Stimulated activated CD8-positive, alpha-beta memory T cell treated with anti-CD3 and anti-CD28 coated beads, Interleukin-15, amount 100 ng/mL, for 4 hours (primary cell): ENCODE measurements at places on chromosomes 1 and 21.
A peak's percentile ranks its signal among the peaks of the same experiment; 100 is the strongest.

- no peak for DNase-seq
Measured at GRCh38 chr21:32371913-32372314, 20.9 kb downstream of the URB1 start.

DNA sequence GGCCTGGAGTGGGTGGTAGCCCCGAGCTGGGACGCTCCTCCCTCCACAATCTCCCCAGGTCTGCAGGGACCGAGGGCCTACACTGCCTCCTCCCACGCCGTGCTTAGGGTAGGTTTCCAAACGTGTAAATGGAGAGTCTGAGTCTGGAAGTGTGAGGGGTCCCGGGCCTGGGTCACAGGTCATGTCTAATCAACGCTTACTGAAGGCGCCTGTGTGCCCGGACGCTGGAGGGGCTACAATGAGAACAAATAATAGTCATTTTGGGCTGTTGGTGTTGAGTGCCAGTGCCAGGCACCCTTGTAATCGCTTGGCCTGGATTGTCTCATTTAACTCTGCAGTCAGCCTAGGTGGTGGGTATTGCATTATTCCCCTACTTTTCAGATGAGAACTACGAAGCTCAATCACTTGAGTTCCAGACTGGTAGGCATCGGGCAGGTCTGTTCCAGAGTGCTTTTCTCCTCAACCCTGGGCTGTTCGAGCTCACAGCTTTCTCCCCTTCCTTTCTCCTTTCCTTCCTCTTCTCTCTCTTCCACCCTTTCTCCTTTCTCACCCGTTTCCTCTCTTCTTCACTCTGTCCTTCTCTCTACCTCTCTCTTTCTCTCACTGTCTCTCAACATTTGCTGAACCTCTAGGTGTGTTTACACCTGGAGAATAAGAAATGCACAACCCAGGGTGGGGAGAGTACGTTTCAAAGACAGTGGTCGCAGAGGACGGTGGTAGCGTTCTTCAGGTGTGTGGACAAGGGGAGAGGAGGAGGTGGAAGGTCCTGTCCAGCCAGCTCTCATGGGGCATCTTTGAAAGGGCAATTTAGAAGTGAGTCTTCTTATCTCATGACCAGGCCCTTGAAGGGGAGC is 883 bp downstream of the SLC66A1 start:
- no peak for DNase-seq

GRCh38 chr1:113660088-113660487 is 99.2 kb downstream of the PHTF1 start:
- no peak for DNase-seq

GRCh38 chr1:10399444-10399941 is 629 bp downstream of the PGD start:
- no peak for DNase-seq

GRCh38 chr21:37623689-37624088 is 257.1 kb downstream of the DYRK1A start:
- no peak for DNase-seq

DNA sequence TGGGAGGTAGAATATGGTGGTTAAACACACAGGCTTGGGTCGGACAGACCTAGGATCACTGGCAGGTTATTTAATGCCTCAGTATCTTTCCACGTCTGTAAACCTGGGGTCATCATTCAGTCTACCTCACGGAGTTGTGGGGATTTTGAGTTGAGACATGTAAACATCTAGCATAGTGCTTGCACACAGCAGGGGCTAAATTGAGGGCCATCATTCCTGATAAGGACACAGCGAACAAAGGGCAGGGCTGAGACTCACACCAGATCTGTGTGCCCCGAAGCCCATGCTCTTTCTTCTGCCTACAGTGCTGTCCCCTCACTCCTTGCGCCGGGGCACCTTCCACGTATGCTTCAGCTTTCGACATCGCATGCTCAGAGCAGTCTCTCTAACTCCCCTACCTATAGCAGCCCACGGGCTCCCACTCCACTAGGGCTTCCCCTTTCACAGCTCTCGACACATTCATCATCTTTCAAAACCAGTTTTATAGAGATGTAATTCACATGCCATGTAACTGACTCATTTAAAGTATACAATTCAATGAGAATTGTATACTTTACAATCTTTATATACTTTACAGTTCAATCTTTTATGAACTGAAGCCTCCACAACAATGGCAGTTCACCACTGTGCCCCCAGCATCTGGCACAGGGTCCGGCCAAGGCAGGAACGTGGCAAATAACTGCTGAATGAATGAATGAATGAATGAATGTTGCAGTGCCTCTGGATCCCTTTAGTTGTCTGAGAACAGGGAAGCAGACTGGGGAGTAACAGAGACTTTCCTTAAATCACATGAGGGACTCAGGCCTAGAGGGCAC is 48.0 kb downstream of the GPR161 start:
- DNase-seq: no peak

GRCh38 chr1:66778969-66779368 is 22.1 kb downstream of the INSL5 start:
- no peak for DNase-seq

- no peak for DNase-seq
Measured at GRCh38 chr1:41963636-41964035, 44.9 kb upstream of the HIVEP3 start.

DNA sequence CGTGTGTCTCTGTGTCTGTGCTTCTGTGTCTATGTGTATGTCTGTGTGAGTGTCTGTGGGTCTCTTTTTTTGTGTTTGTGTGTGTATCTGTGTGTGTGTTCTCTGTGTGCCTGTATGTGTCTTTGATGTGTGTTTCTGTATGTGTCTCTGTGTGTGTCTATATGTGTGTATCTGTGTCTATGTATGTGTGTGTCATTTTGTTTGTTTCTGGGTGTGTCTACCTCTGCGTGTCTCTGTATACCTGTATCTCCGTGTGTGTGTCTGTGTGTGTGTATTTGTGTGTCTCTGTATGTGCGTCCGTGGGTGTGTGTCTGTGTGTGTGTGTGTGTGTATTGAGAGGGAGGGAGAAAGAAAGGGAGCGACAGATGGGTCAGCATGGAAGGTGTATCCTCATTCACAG is 106.3 kb upstream of the TRABD2B start:
- DNase-seq: no peak

DNA sequence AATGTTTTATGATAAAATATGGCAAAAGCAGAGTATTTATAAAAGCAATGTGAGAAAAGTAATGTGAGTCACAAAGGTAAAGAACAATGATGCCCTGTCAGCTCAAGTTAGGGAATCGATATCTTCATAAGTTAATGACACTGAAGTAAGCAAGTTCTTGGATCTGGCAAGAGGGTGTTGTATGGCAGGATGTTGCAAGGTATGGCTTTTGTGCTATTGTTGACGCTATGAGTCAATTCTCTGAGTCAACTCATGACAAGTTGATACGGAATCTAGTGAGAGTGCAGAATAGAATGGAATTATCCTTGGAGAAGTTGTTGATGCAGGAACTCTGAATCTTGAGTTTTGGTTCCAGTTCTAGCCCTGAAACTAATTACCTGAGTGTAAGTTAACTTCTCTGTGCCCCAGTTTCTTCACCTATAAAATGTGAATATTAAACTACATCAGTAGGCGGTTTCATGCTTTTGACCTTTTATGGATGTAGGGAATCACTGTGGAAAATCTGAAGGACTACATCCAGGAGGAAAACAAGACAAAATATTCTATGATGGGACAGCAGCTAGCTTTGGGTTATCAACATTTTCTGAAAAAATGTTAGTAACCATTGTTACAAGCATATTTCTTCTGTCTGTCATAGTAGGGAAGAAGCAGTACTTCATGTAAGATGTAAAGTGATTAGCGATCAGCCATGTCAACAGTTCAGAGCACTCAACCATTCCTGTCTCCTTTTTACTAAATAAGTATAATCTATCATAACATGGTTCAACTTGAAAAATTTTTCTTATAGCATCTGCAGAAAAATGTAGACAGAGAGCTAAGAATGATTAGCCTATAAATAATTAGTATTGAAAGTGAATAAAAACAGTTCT is 96.9 kb downstream of the ATP6V1G3 start:
- no peak for DNase-seq

DNA sequence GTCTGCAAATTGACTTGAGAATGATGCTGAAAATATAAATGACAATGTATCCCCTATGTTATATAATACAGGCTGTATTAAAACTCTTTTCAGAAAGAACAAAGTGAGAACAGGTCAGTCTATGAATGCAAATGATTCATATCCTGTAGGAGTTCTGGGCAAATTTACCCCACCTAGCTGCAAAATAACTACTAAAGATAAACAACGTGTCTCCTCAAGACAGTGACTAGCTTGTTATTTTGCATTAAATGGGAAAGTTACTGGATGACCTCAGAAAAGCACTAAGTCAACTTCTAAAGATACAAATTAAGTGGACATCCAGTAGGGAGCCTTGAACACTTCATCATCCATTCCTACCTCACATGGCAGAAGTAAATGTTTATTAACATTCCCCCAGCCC is 11.1 kb downstream of the RNF19B start:
- no peak for DNase-seq

- no peak for DNase-seq
Measured at GRCh38 chr1:202034683-202035462, 24.5 kb downstream of the ELF3 start.

DNA sequence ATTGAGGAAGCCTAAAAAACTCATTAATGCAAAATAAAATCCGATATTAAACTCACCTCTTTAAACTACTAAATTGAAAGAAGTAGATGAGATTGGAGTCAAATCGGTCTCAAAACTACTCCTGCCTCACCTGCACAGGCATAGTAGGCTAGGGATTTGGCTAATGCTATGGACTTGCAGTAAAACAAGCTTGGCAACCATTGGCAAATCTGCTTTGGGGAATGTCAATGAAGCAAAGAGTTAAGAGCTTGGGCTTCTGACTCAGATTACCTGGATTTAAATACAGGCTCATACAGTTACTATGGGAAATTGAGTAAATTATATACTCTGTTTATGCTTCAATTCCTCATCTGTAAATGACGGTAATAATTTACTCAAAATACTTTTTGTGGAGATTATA is 111.4 kb downstream of the TTLL7 start:
- no peak for DNase-seq

- no peak for DNase-seq
Measured at GRCh38 chr1:181896824-181897223, 164.7 kb downstream of the ZNF648 start.

DNA sequence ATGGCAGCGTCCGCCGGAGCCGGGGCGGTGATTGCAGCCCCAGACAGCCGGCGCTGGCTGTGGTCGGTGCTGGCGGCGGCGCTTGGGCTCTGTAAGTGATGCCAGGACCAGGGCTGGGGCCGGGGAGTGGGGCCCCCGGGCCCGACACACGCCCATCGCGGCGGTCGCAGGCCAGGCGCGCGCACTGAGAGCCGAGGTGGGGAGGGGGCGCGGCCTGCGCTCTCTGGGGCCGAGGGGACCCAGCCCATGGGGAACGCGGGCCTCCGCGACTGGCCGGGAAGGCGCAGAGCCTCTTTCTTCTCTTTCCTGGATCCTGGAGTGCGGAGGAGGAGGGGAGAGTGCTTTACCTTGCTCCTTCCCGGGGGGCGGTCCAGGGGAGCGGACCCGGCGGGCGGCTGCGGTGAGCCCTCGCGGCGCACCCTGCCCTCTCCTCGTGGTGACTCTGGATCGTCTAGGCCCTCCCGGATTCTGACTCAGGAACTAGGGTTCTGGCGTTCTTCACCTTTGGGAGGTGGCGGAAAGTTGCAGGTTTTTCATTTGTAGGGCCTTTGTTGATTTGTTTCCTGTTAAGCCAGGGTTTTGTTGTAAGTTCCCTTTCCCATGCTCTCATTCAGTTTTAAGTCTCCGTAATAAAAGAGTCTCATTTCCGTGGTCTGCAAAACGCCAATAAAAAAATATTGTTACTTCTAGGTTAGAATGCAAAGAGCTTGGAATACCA is 529 bp downstream of the MPZL1 start:
- no peak for DNase-seq

DNA sequence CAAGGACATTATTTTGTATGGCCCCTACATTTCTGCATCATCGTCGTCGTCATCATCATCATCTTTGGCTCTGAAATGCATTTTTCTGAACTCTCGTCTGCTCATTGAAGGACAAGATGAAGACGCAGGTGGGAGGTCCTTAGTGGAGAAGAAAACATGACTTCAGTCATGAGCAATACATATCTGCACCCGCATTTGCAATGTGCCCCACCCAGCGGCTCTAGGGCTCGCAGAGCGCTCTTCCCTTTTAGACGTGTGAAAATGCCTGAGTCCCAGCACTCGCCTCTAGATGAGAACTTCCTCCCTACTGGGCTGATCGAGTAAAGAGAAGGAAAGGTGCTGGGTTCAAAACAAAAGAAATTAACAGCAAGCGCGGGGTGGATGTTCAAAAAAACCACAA is 10.1 kb downstream of the C1orf174 start:
- no peak for DNase-seq

- DNase-seq: no peak
Measured at GRCh38 chr1:154536570-154536969, 21.9 kb downstream of the UBE2Q1 start.

- DNase-seq: no peak
Measured at GRCh38 chr1:248229360-248229908, 1.8 kb upstream of the OR2M4 start.

DNA sequence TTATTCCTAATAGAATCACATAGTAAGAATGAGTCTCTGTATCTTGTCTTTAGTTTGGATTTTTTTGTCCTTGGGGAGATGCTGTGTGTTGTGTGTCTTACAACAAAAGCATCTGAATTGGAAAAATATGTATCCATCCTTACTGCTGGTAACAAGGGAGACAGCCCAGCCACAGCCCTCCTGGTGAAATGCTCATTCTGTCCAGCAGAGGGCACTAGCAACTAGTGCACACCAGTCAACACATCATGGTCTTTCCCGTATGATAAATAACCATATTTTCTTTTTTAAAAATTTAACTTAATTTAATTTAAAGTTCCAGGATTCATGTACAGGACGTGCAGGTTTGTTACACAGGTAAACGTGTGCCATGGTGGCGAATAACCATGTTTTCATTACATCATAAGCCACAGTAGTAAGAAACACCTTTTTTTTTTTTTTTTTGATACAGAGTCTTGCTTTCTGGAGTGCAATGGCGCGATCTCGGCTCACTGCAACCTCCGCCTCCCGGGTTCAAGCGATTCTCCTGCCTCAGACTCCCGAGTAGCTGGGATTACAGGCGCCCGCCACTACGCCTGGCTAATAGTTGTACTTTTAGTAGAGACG is 245.1 kb downstream of the PTBP2 start:
- peak; percentile 20 for DNase-seq

DNA sequence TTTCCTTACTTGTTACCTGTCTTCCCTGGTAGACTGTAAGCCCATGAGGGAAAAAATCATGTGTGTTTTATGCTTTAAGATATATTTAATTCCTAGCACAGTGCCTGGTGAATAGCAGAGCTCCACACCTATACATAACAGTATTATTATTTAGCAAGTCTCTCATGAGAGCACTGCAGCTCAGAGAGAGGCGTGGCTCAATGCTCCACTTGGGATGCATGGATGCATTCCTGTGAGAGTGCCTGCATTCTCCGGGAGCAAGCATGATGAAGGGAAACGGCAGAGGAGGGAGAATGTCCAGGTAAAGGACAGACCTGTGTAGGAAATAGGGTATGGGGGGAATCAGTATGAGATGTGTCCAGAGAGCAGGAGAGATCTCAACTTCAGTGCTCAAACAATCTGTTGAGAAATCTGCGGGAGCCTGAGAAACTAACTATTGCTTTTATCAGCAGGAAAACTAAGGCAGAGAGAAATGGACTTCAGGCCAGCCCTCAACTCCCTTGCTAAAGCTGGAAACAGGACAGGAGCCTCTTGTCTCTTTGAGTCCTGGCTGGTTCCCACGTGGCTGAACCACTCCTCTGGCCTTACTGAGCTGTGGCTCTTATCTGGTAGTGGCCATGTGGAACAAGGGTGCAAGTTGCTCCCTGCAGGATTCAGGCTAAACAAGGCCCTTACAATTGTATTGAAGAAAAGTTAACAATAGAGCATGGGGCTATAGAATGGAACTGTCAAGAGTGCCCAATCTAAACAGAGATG is 113.1 kb downstream of the KCNN3 start:
- DNase-seq: no peak
